ENCODE measurements at places on chromosomes 1 and 21. TPM values are rescaled to one million over a fixed set of nuclear protein-coding genes. Genes with fewer than 3 reads are reported as not detected.

Gene C8B
- not detected for total RNA-seq

Gene HPDL
- 3.6 TPM for total RNA-seq

Gene OMA1
- 7.5 TPM for total RNA-seq

Gene SLC6A17
- 5.6 TPM for total RNA-seq

Gene OR2AK2
- not detected for total RNA-seq

Gene RAD54L
- 12.1 TPM for total RNA-seq

Gene DNAJC6
- 4.9 TPM for total RNA-seq

Gene KCNJ15
- 0.50 TPM for total RNA-seq

Gene CR2
- total RNA-seq: not detected

Gene ACTA1
- total RNA-seq: 0.13 TPM

Gene ADORA3
- not detected for total RNA-seq

Gene SPATA46
- not detected for total RNA-seq

Gene NUDT17
- 6.0 TPM for total RNA-seq

Gene CLDN19
- total RNA-seq: not detected

Gene BRINP3
- not detected for total RNA-seq

Gene COL8A2
- total RNA-seq: 0.09 TPM

Gene KRTAP20-2
- total RNA-seq: not detected

Gene SH2D1B
- total RNA-seq: 0.15 TPM

Gene TMED5
- 33.0 TPM for total RNA-seq

Gene CRNN
- not detected for total RNA-seq
